ENCODE measurements at places on chromosomes 16 and 17.

DNA sequence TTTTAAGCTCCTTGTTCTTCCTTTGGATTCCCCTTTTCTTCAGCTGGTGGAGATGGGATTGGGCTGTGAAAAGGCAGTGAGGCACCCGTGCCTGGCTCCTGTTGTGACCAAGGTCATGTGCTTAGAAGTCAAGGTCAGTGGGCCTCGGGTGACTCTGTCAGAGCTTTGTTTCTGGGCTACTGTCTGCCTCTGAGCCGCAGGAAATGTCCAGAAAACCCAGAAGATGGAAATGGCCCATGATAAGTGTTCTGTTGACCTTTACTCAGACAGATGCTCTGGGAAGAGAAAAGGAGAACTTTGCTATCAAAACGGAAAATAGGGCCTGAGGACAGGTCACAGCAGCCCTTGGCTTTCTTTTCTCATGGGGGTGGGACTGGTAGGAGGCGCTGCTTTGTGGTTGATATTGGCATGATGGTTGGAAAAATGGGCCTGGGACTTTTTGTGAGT is 2.9 kb downstream of the ABCC1 start:
- no peaks in the 10 kb centered on the region for H3K27me3 ChIP-seq
- H3K36me3 ChIP-seq: no peaks in the 10 kb centered on the region
- H3K4me1 ChIP-seq: peaks cover 7% of the 10 kb centered on the region
- no peak overlapping the region for H3K4me3 ChIP-seq

GRCh38 chr17:47311420-47311819 is 12.3 kb upstream of the EFCAB13 start:
- no peak overlapping the region for H3K4me3 ChIP-seq
- no peak overlapping the region for H3K27ac ChIP-seq
- no peaks in the 10 kb centered on the region for H3K36me3 ChIP-seq
- DNase-seq: no peak

- H3K4me1 ChIP-seq: peaks cover 32% of the 10 kb centered on the region
- H3K27ac ChIP-seq: peak overlapping the region; percentile 72
- H3K27me3 ChIP-seq: no peaks in the 10 kb centered on the region
Measured at GRCh38 chr17:35046740-35047283, 16.7 kb downstream of the RFFL start.

DNA sequence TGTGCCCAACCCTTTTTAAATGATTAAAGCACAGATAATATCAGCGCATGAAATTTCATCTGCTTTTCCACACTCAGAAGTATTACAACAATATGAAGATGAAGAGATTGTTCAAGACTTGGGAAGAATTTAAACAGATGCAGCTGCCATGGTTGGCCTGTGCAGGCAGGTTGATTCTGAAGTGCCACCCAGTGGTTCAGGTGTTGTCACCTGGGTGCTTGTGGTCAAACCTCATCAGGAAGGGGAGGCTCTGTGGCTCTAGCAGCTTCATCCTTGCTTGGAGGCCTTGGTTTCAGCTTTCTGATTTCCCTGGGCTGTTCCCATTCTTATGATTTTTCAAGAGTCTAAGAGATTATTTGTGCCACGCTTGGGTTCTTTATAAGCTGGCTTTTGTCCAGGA is 22.2 kb upstream of the CLEC18C start:
- H3K4me1 ChIP-seq: no peaks in the 10 kb centered on the region
- no peak overlapping the region for H3K27ac ChIP-seq
- DNase-seq: no peak
- H3K4me3 ChIP-seq: no peak overlapping the region
- H3K36me3 ChIP-seq: peaks cover 6% of the 10 kb centered on the region

GRCh38 chr17:68698746-68699145 is 97.6 kb upstream of the FAM20A start:
- no peak for DNase-seq
- H3K4me1 ChIP-seq: no peaks in the 10 kb centered on the region
- no peaks in the 10 kb centered on the region for H3K36me3 ChIP-seq
- no peak overlapping the region for H3K27ac ChIP-seq

- no peaks in the 10 kb centered on the region for H3K27me3 ChIP-seq
- H3K36me3 ChIP-seq: no peaks in the 10 kb centered on the region
- DNase-seq: no peak
- H3K27ac ChIP-seq: no peak overlapping the region
Measured at GRCh38 chr17:31122746-31123145, 28.0 kb downstream of the NF1 start.

DNA sequence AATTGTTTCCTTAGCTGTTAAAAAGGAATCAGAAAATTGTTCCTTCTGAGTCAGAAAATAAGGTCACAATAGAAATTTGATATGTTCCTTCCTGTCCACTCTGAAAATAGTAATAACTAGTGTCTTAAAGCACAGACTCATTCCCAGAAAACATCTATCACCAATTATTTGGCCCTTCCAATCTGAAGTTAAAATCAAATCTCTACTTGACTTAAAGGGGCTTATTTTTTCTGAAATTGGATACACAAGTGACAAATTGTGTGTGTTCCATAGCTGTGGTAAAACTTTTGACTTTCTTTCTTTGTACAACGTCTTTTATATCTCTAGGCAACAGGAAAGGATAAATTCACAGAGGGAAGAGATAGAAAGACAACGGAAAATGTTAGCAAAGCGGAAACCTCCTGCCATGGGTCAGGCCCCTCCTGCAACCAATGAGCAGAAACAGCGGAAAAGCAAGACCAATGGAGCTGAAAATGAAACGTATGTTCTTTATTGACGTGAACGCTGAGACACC is 54.5 kb upstream of the MRC2 start:
- no peaks in the 10 kb centered on the region for H3K36me3 ChIP-seq
- no peaks in the 10 kb centered on the region for H3K4me1 ChIP-seq
- no peak overlapping the region for H3K4me3 ChIP-seq
- H3K27me3 ChIP-seq: no peaks in the 10 kb centered on the region

DNA sequence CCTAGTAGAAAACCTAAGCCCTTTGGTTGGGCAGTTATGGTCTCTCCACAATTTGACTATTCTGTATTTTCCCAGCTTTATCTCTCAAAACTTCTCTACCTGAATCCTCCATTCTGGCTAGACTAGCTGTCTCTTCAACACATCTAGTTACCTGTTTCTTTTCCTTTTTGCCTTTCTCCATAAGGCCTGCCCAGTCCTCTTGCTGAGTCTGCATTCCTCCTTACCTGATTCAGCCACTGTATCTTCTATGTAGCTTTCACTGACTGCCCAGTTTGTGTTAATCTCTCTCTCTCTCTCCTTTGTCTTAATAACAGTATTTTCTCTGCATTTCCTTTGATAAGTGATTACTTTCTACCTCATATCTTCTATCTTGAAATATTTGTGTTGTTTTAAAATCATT is 2.1 kb upstream of the EVI2A start:
- no peaks in the 10 kb centered on the region for H3K36me3 ChIP-seq
- peak overlapping the region; percentile 37 for H3K27ac ChIP-seq
- peaks cover 20% of the 10 kb centered on the region for H3K4me1 ChIP-seq
- no peak overlapping the region for H3K4me3 ChIP-seq
- DNase-seq: peak; percentile 48

GRCh38 chr17:21276264-21276588 is 8.3 kb upstream of the MAP2K3 start:
- H3K27ac ChIP-seq: no peak overlapping the region
- no peaks in the 10 kb centered on the region for H3K36me3 ChIP-seq
- H3K4me3 ChIP-seq: peak overlapping the region; percentile 79
- H3K4me1 ChIP-seq: peaks cover 21% of the 10 kb centered on the region
- no peaks in the 10 kb centered on the region for H3K27me3 ChIP-seq
- DNase-seq: no peak

GRCh38 chr16:4636196-4636595 is 11.6 kb downstream of the MGRN1 start:
- no peak for DNase-seq
- no peak overlapping the region for H3K4me3 ChIP-seq
- H3K4me1 ChIP-seq: no peaks in the 10 kb centered on the region
- no peak overlapping the region for H3K27ac ChIP-seq
- no peaks in the 10 kb centered on the region for H3K36me3 ChIP-seq

DNA sequence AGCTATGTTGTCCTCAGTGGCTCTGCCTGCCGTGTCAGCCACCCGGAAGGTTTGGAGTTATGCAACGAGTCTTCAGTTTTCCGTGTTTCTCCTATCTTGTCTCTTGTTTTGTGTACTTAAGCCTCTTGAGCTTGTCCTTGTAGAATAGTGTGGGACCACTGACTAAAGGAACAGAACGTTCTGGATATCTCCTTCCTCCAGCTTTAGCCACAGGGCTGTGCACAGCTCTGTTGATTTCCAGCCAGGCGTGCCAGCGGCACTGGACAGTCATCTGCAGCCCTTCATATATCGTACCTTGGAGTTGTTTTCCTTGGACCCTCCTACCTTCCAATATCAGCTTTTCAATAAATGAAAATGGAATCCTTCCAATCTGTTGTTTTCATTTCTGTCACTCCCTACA is 39.8 kb downstream of the TMEM11 start:
- H3K4me3 ChIP-seq: no peak overlapping the region
- no peaks in the 10 kb centered on the region for H3K27me3 ChIP-seq
- H3K4me1 ChIP-seq: peaks cover 40% of the 10 kb centered on the region

DNA sequence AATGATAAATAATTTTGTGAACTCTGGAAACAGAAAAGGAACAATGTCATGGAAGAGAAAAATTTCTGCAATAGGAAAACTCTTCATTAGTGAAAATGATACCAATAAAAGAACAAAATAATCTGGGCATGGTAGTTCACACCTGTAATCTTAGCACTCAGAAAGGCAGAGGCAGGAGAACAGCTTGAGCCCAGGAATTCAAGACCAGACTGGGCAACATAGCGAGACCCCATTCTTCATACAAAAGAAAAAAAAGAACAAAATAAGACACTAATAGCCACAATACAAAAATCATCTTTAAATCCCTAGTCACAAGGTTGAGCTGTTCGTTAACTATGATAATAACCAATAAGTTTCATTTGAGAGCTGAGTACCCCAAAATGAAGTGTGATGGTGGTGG is 8.6 kb downstream of the POLG2 start:
- DNase-seq: no peak
- H3K4me3 ChIP-seq: no peak overlapping the region
- no peaks in the 10 kb centered on the region for H3K27me3 ChIP-seq
- no peak overlapping the region for H3K27ac ChIP-seq
- 0 out of 2 replicates have a peak, but pooled peaks cover 5% of the 10 kb centered on the region for H3K36me3 ChIP-seq
- no peaks in the 10 kb centered on the region for H3K4me1 ChIP-seq

DNA sequence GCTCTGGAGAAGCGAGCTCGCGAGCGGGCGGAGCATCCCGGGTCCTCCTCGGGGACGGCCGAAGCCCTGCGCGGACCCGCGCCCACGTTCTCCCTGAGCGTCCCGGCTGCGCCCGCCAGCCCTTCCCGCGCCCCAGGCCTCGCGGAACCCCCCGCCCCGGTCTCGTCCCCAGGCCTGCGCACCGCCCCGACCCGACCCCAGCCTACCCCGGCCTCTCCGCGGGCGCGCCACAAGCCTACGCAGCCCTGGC is 159 bp downstream of the USP36 start:
- peak overlapping the region; percentile 78 for H3K4me3 ChIP-seq
- H3K36me3 ChIP-seq: peaks cover 13% of the 10 kb centered on the region
- H3K4me1 ChIP-seq: peaks cover 17% of the 10 kb centered on the region
- no peak for DNase-seq
- no peaks in the 10 kb centered on the region for H3K27me3 ChIP-seq
- H3K27ac ChIP-seq: peak overlapping the region; percentile 92

GRCh38 chr16:10763456-10763855 is 19.8 kb downstream of the NUBP1 start:
- no peaks in the 10 kb centered on the region for H3K27me3 ChIP-seq
- H3K4me3 ChIP-seq: no peak overlapping the region

- peaks cover 10% of the 10 kb centered on the region for H3K4me1 ChIP-seq
- H3K27ac ChIP-seq: peak overlapping the region; percentile 89
- H3K36me3 ChIP-seq: no peaks in the 10 kb centered on the region
- no peaks in the 10 kb centered on the region for H3K27me3 ChIP-seq
- no peak for DNase-seq
Measured at GRCh38 chr17:27293359-27293897, 486 bp upstream of the WSB1 start.

DNA sequence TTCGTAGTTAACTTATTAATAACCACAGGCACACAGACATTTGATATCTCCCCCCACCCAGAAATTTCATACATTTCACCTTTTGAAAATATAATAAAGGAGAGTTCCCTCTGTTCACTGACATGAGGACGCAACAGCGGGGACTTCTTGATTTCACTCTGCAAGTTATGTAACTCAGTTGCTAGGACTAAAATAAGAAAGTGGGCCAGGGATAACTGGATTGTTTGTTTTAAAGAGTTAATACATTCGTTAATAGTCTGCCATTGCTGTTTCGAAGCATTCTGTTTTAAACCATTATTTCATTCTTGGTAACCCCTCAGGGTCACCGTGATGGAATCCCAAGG is 1.2 kb downstream of the RHOT1 start:
- H3K27ac ChIP-seq: no peak overlapping the region
- no peaks in the 10 kb centered on the region for H3K27me3 ChIP-seq
- no peak for DNase-seq
- peak overlapping the region; percentile 74 for H3K4me3 ChIP-seq

- H3K27ac ChIP-seq: no peak overlapping the region
- no peak for DNase-seq
- H3K36me3 ChIP-seq: 0 out of 2 replicates have a peak, but pooled peaks cover 4% of the 10 kb centered on the region
- H3K4me3 ChIP-seq: no peak overlapping the region
Measured at GRCh38 chr16:1657841-1658240, 20.2 kb upstream of the JPT2 start.

DNA sequence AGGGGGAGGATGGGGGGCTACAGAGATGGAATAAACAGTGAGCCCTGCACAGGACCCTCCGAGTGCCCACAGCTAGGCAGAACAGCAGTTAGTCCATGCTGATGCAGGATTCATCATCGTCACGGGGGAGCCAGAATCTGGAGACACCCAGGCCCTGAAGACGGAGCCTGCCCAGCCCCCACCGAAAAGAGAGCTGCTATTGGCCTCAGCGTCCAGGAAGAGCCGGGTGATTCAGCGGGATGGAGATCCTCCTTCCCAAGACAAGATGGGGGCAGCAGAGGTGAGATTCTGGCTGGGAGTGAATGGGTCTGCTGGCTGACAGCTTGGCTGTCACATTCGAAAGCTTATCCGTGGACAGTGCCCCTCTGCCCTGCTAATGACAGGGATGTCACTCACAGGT is 133.6 kb upstream of the CRHR1 start:
- no peak overlapping the region for H3K4me3 ChIP-seq
- H3K27ac ChIP-seq: no peak overlapping the region
- no peaks in the 10 kb centered on the region for H3K27me3 ChIP-seq
- no peak for DNase-seq
- H3K4me1 ChIP-seq: no peaks in the 10 kb centered on the region

- no peaks in the 10 kb centered on the region for H3K4me1 ChIP-seq
- H3K27me3 ChIP-seq: peaks cover 92% of the 10 kb centered on the region
- DNase-seq: no peak
- H3K4me3 ChIP-seq: no peak overlapping the region
- H3K36me3 ChIP-seq: no peaks in the 10 kb centered on the region
- no peak overlapping the region for H3K27ac ChIP-seq
Measured at GRCh38 chr16:820748-821147, 20.2 kb upstream of the GNG13 start.

Measured in MM.1S (cell line).